ENCODE measurements at places on chromosomes 7 and 10.
A peak's percentile ranks its signal among the peaks of the same experiment; 100 is the strongest.

DNA sequence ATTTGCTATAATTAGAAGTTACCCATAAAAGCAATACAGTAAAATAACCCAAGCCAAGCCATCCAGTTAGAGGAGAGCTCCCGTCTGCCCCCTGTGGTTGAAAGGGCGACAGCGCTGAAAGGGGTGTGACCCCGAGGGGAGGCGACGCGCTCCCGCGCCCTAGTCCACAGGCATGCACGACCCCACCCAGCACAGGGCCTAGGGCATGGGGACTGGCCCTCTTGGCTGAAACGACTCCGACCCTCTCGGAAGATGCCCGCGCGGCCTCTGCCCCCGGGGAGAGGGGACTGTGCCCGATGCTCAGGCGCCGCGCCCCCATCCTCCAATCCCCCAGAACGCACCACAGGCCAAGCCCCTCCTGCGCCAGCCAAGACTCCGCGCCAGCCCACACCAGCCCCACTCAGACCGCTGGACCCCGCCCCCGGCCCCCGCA lies 64.0 kb downstream of the CSGALNACT2 start:
- DNase-seq, result peak; percentile 33

DNA sequence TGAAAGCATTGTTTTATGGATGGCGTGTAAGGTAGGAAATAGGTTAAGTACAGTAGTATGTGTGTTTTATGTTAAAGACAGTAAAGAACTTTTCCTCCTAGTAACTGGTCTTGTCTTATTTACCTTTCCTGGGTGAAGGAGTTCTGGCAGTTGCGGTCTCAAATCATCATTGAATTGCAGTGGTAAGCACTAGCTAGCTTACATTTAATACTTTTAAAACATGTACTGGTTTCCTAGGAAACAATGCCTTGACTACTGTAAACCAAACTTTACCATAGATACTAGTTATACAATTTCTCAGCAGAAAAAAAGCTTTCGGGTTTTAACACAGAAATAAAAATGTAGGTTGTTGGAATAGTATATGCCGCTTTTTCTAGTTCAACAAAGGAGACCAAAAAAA lies 37.7 kb downstream of the PRKG1 start:
- no peak for DNase-seq

- DNase-seq, result no peak
Observed at GRCh38 chr7:129769400-129769774, 157.9 kb downstream of the NRF1 start.

DNA sequence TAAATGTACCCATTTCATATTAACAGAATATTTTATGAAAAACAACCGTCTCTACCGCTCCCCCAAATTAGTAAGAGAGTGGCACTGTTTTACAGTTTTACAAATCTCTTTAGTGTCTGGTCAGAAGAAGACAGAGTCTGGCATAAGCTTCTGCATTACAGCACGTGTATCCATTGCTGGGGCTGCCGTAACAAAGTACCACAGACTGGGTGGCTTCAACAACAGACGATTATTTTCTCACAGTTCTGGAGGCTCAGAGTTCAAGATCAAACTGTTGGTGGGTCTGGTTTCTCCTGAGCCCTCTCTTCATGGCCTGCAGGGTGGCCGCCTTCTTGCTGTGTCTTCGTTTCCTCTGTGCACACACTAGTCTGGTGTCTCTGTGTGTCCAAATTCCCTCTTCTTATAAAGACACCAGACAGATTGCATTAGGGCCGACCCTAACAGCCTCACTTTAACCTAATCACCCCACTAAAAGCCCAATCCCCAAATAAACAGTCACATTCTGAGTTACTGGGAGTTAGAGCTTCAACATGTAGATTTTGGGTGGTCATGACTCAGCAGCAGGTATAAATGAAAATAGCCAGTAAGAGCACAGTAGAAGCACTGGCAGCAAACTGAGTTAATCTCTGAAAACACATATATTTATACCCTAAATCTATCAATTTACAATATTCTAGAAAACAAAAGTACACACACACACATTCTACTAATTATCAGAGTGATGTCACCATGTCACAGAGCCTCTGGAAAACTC lies 4.0 kb upstream of the SPOCK2 start:
- DNase-seq, result no peak

- DNase-seq, result no peak
Observed at GRCh38 chr10:121442086-121442935, 155.9 kb downstream of the FGFR2 start.

- DNase-seq, result no peak
Observed at GRCh38 chr7:78197447-78197846, 398.9 kb downstream of the PHTF2 start.

GRCh38 chr10:15046626-15047025 lies 2.9 kb downstream of the OLAH start:
- peak; percentile 7 for DNase-seq

GRCh38 chr7:81600608-81601007 lies 169.2 kb downstream of the HGF start:
- peak; percentile 13 for DNase-seq

DNA sequence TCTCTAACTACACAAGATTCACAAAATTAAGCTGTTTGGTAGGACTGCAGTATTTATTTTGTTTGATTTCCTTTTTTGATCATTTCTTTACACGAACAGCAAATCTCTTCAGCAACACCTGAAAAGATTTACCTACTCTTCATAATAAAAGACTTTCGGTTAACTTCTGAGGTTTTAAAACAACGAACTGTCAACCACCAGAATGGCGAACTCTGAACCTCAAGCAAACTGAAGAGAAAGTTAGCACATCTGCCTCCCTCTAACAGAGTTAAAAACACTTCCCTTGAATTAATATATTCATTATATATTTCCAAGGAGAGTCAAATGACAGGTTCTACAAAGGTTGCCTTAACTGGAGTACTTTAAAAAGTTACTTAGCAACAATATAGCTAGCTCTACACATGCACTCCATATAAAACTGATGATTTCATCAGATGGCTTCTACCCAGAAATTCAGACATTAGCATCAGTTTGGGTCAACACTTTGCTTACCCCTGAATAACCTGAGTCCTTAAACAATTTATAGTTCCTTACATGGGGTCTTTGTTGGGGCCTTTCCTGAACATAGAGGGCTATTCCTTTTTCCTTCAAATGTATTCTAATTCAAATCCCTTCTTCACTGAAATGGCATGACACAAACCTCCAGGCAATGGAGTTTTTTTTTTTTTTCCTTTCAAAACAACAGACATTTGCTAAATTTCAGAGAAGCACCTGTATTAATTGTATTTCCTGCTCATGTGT lies 118.3 kb downstream of the SEM1 start:
- DNase-seq, result no peak

- no peak for DNase-seq
Observed at GRCh38 chr10:23362069-23362830, 17.7 kb upstream of the C10orf67 start.

DNA sequence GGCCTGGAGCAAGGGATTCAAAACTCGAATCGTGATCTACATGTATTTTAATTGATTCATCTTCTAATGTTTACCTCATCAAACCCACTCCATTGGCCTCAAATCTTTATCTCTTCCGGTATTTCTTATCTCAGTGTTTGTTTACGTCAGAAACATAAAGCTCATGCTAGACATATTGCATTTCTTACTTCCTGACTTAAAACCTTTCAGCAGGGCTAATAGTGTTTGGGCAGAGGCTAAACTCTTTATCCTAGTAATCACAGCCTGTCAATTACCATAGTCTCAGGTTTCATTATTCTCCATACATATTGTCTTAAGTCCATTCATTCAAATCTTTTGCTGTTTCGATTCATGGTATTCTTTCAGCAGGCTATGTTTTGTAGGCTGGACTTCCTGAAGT lies 81.3 kb upstream of the AGR3 start:
- DNase-seq, result no peak

GRCh38 chr10:95789902-95790301 lies 33.9 kb downstream of the ENTPD1 start:
- no peak for DNase-seq

GRCh38 chr10:43360086-43360485 lies 11.3 kb upstream of the FXYD4 start:
- DNase-seq, result no peak

DNA sequence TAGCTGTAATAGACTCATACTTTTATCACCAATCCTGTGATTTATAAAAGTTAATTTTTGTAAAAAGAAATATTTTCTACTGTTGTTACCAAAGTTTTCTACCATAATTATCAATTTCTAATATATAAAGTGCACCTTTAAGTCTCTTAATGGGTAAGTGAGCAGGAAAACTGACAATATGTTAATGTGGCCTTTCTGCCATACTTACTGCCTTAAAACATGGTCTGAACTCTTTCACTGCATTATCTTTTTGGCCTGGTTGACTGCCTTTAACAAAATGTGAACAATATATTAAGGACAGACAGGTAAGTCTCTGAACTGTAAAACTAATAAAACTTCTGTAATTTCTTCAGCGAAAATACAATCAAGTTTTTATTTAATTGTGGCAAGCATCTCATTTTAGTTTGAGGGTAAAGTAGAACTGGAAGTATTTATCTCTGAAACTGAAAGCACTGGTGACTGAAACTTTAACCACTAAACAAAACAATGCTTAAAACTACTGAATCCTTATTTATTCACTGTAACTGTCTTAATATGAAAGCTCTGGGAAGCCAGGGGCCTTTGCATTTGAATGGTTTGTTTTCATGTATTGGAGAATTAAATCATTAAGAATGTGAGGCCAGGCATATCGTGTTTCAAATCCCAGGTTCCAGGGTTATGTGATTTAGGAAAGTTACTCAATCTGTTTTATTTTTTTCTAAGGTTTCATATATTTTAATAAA lies 948.8 kb upstream of the POT1 start:
- no peak for DNase-seq

DNA sequence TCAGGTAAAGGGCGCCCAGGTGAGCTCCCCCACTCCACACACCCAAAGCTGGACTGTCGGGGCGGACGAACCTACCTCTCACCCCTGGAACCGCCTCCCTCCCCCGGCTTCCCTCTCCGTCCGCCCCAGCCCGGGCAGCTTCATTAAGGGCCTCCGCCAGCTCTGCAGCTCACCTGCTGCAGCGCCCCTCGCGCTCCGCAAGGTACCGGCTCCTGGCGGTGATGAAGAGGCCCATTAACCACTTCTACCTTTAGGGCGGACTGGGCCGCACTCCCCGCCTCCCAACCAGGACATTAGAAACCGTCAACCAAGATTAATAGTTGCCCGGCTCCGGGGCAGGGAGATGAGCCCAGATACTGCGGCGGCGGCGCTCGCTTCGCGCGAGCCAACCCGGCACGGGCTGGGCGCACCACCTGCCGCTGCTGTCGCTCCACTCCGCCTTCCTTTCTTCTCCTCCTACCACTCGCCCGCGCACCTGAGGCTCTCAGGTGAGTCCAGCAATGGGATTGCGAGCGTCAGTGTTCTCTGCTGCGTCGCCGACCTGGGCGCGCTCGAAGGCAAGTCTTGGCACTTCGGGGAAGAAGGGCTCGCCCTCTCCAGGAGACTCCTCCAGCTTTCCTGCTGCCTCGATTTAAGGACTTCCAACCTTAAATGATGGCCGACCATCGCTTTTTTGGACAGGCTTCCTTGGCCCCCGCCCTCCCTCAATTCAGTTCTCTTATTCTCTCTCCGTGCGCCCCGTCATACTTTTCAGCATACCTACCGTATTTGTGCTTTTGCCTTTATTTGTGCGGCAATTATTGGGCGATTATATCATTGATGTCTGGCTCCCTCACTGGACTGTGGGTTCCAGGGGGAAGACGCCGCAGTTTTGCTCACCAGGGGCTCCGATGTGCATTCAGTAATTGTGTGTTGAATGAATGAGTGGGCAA lies 13.6 kb upstream of the KAZALD1 start:
- no peak for DNase-seq

GRCh38 chr7:112497481-112497880 lies 16.7 kb downstream of the LSMEM1 start:
- no peak for DNase-seq

GRCh38 chr7:129958643-129959470 lies 6.1 kb upstream of the UBE2H start:
- peak; percentile 98 for DNase-seq

GRCh38 chr10:49661140-49661856 lies 18.2 kb upstream of the C10orf53 start:
- no peak for DNase-seq

GRCh38 chr7:155283565-155284194 lies 14.0 kb upstream of the INSIG1 start:
- DNase-seq, result no peak

- no peak for DNase-seq
Observed at GRCh38 chr10:27771231-27771630, 25.6 kb upstream of the MKX start.

DNA sequence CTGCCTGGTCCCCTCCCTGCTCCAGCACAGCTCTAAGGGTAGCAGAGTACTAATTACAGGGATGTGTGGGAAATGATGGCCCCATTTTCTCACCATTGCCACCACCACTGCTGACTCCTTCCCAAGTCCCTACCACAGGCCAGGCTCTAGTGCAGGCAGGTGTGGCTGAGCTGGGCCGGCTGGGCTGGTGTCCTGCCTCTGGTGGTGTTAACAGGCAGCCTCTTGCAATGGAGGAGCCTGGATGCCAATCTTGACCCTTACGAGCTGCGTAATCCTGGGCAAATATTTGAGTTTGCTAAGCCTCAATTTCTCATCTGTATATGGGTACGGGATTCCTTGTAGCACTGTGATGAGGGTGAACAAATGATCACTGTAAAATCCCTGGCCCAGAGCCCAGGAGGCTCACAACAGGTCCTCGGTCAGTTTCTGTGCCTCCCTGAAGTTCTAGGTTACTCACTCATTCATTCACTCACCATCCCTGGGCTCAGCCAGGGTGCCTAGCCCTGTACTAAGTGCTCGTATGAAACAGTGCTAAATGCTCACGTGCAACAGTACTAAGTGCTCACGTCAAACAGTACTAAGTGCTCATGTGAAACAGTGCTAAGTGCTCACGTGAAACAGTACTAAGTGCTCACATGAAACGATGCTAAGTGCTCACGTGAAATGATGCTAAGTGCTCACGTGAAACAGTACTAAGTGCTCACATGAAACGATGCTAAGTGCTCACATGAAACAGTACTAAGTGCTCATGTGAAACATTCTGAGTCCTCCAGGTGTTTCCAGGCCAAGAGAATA lies 2.3 kb upstream of the FZD9 start:
- peak; percentile 29 for DNase-seq

DNA sequence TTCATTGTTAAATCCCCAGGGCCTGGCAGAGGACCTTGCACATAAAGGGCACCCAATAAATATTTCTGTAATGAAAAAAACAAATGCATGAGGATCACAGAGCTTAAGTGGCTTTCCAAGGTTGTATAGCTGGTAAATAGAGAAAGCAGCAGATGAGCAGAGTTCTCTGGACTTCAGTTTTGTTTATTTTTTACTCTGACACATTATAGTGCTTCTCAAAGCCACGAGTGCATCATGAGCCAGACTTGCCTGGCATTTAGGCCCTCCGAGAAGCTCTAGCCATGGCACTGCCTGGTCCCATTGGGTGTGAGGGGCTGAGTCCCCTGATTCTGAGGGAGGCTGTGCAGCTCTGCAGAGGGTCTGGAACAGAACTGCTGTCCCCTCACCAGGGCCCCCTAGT lies 87.2 kb upstream of the ZNF32 start:
- DNase-seq, result no peak

- DNase-seq, result no peak
Observed at GRCh38 chr7:149717481-149717880, 55.9 kb downstream of the ZNF467 start.

GRCh38 chr7:47266131-47266706 lies 315.7 kb downstream of the TNS3 start:
- DNase-seq, result peak; percentile 83

- DNase-seq, result no peak
Observed at GRCh38 chr7:42445691-42446090, 208.7 kb upstream of the GLI3 start.

Measured in Daoy (cell line).